Renal pelvis (tissue), 12 donors: ENCODE measurements at places on chromosomes 3 and 15. TPM values are rescaled to one million over a fixed set of nuclear protein-coding genes. Genes with fewer than 3 reads are reported as not detected.

GRCh38 chr3:119305286-119305685, 11.1 kb downstream of the ARHGAP31 start:
- DNase-seq, result no peak

DNA sequence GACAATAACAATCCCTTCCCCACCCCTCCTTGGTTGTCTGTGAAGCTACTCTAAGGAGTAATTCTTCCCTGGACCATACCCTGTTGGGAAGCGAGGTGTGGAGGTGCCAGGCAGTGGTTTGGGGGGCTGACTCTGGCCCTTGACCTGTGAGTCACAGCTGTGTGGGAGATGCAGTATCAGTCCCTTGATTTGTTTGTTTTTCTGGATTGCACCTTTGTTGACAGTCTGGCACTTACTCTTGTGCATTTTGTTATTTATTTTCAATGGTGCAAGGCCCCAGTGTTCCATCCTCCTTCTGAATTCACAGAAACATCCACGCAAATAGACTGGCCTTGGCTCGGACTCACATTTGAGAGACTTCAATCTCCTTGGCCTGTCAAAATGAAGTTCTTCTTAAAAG, 29.7 kb downstream of the TMEM45A start:
- DNase-seq, result no peak

The DCP1A gene
- 36.7 TPM for polyA plus RNA-seq

DNA sequence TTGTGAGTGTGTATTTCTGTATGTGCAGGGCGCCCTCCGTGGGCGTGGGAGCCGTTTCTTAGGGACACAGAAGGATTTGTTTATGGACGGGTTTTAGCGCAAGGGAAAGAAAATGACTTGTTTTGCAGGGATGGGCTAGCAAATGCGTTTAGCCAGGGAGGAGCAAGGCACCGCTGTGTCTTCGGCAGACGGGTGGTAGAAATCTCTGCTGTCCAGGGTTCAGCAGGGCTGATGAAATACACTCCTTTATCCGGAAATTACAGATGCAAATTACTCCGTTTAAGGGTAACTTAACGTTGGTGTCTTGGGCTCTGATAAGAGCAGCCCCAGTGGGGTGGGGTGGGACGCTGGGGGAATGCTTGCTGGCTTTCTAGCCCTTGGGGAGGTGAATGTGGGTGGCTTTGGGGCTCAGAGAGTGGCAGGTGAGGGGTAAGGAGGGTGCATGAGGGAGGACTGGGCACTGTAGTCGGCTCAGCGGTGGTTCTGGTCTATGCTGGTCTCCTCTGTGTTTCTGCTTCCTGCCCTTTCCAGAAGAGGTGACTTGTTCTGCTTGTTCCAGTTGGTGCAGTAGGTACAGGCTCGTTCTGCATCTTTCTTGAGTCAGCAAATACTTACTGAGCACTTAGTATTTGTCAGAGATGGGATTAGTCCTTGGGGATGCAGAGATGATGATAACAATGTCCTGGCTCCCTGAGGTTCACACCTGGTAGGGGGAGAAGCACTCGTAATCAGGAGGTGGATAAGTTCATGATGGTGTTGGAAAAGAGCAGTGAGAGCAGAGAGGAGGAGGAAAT, 954 bp downstream of the SV2B start:
- no peak for DNase-seq

The CYFIP1 gene
- polyA plus RNA-seq, result 95.7 TPM

DNA sequence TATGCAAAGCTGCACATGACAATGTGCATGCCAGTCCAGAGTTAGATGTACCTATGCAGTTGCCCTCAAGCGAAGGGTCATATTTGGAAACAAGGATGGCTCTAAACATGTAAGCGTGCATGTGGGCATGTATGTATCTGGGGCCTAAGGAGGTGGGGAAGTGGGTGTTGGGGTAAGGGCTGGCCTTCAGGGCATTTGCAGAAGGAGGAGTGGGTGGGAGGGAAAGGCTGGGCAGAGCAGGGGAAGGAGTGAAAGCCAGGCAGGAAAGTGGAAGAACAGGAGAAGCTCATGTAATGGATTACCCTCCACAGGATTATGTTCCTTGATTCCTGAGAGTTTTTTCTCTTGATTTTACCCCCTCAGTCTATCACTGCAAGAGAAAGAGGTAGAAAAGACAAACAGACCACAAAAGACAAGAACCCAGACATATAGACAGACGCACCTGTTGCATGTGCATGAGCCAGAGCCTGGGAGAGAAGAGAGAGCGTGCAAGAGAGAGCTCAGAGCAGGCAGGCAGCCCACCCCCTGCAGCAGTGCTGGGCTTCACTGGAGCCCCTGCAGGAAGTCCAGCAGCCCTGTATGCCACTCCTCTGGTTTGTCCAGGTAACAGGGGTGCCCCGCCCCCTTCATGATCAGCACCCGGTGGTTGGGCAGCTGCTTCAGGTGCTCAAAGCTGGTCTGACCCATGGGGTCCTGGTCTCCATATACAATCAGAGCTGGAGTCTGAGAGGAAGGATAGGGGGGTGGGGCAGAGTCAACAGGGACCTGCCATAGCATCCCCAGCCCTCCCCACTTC, 1.8 kb upstream of the PCBP4 start:
- no peak for DNase-seq

DNA sequence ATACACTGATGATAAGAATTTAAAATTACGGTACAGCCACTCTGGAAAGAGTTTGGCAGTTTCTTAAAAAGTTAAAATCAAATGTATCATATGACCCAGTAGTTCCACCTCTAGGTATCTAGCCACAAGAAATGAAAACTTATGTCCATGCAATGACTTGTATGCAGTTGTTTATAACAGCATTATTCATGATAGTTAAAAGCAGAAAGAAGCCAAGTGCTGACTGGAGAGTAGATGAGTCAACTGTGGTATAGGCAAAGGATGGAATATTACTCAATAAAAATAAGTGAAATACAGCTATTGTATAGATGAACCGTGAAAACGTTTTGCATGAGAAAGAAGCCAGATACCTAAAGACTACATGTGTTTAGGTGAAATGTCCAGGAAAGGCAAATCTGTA, 14.8 kb downstream of the GPR87 start:
- no peak for DNase-seq

DNA sequence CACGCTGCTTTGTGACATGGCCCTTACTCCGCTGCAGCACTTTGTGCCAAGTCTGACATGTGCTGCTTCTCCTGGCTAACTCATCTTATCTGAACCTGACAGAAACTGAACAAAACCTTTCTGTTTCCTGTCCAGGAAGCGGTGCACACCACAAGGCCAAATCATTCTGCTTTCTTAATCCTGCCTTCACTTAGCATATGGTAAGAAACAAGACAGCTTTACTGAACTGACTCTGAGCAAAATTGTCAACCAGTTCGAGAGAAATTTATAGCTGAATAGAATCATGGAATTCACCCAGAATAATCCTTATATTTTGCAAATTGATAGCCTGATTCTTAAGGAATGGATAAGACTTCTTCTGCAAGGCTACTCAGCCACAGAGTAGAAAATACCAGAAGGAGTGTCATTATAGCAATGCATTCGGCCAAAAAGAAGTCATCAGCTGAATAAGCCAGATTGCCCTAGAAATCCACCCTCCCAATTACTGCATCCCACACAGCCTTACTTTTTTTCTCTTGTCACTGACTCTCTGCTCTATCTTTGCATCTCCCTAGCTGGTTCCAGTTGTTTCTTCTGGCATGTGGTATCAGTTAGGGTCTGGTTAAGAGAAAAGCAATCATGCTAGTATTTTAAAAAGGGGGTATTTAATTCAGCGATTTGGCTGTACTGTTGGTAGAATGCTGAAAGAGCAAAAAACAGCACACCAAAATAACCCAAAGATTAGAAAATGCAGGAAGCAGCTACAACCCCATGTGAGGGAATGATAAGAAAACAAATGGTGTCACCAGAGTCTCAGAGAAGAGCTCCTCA, 41.6 kb upstream of the STRIT1 start:
- DNase-seq, result no peak

- no peak for DNase-seq
Observed at GRCh38 chr3:16394639-16395038, 118.9 kb downstream of the RFTN1 start.

DNA sequence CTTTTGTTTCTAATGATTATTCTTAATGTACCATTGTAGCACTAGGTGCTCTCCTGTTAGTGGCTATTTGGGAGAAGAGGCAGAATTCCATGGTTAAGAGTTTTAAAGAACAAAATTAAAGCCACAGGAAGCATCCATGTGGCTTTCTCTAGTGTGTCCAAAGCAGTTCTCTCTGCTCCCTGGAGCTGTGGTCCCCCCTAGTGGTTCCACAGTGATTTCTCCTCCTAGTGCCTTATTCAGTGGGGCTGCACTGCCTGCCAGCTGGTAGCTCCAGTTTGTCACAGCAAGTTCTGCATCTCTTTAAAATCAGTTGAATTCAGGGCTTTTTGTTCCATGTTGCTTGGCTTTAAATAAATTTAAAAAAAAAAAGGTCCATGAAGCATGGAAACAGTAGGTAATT, 39.6 kb upstream of the FAM98B start:
- DNase-seq, result peak; percentile 41

- DNase-seq, result no peak
Observed at GRCh38 chr3:183699238-183699947, 1.8 kb downstream of the YEATS2 start.

- no peak for DNase-seq
Observed at GRCh38 chr3:25212736-25213135, 215.3 kb upstream of the RARB start.

DNA sequence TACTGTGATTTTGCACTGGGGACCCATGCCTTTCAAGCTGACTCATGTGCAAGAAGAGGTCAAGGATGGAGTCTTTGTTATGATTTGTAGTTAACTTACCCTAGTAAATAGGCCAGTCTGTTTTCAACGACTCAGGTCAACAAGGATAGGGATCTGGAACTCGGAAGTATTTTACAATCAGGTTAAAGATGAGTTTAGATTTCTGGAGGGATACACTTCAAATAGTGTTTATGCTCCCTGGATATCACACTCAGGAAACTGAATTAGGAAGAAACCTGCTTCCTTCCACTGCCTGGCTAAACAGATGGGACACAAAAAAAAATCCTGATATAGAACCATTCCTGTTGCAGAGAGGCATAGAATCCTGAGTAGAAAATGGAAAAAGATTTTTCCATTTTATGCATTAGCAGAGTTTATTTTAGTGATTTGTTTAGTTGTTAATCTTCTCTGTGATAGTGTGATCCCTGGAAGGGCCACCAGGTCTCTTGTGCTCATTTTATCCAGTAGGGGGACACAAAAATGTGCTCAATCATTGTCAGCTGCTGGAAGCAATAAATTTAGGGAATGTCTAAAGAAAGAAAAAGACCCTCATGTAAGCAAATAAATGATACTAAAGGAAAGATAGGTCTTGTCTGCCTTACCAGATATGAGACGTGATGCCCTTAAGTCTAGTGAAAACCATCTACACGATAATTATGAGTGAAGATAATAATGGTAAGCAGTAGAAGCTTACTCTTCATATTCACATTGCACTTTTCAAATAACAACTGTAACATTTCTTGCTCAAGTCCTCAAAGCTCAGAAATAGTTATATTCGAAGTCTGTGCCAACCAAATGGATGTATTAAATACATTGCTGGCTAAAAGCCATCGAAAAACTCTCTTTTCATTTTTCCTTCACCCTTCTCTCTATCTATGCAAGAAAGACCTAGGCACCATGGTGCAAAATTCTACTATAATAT, 452.1 kb upstream of the KCNMB2 start:
- DNase-seq, result no peak

The HEMK1 gene
- 33.4 TPM for polyA plus RNA-seq

GRCh38 chr3:174146008-174146407, 713.1 kb upstream of the NAALADL2 start:
- DNase-seq, result no peak

The TTC21A gene
- polyA plus RNA-seq, result 9.5 TPM

DNA sequence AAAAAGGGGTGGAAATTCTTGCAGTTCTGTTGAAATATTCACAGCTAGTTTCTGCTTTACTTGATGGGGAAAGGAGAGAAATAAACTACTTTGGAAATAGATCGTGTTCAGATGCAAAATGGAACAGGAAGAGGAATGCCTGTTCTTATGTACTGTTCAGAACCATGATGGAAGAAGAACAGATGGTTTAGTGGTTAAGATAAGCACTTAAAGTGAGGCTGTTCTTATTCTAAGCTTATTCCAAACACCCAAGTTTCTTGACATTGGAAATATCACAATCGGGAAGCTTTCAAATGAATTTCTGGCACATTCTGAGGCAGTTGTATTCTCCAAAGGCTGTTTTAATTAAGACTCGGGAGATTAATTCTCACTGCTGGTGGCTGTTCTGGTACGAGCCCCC, 228.5 kb downstream of the LSAMP start:
- DNase-seq, result no peak

The CNTN4 gene
- 28.0 TPM for polyA plus RNA-seq

The TM4SF1 gene
- polyA plus RNA-seq, result 56.7 TPM

The SUCLG2 gene
- polyA plus RNA-seq, result 68.4 TPM

- DNase-seq, result no peak
Observed at GRCh38 chr3:37526511-37526910, 335.2 kb upstream of the CTDSPL start.

GRCh38 chr15:95760508-95760907, 570.0 kb upstream of the NR2F2 start:
- no peak for DNase-seq

DNA sequence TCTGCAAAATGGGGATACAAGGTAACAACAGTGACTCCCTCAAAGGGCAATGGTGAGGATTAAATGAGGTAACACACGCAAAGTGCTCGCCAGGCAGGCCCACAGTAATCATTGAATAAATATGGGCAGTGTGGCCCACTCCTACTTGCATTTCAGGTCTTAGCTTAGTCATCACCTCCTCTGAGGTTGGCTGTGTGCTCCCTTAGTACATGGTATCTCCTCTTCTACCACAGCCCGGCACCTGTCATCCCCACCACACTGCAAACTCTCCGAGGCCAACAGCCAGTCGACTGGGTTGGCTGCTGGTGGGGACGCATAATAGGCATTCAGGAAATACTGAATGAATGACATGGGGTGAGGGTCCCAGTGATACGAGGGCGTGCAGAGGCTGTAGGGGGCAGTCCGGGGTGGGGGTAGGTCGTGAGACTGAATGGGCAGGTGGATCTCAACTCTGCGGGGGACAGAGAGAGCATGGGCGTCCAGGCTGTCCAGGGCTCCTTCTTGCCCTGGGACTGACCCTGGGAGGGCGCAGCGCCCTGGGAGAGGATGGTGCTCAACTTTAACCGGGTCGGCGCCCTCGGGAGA, 375 bp upstream of the MYZAP start:
- no peak for DNase-seq

- DNase-seq, result no peak
Observed at GRCh38 chr3:139770577-139770976, 92.8 kb upstream of the NMNAT3 start.

The PPP1R14D gene
- 0.69 TPM for polyA plus RNA-seq

- DNase-seq, result no peak
Observed at GRCh38 chr15:86255247-86255646, 175.6 kb downstream of the AGBL1 start.

The P3H2 gene
- polyA plus RNA-seq, result 79.9 TPM
